ENCODE measurements at places on chromosomes 7 and 10.

DNA sequence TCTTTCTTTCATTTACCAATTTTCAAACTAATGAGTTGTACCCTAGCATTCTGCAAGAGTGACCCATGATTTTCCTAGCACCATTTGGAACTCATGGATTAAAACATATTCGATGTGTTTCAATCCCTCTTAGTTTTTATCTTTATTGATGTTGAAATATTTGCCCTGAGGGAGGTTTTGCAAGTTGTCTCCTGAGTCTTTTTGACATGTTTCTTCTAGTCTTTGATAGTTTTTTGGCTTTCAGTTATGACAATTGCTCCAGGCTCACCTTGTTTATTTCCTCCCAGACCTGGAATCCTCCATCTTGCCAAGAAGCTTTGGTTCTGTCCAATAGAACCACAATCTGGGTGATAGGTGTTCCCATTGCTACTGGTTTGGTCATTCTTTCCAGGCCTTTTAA, 327.8 kb downstream of the WDR11 start:
- DNase-seq: no peak

GRCh38 chr10:99470327-99470726, 39.9 kb upstream of the GOT1 start:
- DNase-seq: no peak

DNA sequence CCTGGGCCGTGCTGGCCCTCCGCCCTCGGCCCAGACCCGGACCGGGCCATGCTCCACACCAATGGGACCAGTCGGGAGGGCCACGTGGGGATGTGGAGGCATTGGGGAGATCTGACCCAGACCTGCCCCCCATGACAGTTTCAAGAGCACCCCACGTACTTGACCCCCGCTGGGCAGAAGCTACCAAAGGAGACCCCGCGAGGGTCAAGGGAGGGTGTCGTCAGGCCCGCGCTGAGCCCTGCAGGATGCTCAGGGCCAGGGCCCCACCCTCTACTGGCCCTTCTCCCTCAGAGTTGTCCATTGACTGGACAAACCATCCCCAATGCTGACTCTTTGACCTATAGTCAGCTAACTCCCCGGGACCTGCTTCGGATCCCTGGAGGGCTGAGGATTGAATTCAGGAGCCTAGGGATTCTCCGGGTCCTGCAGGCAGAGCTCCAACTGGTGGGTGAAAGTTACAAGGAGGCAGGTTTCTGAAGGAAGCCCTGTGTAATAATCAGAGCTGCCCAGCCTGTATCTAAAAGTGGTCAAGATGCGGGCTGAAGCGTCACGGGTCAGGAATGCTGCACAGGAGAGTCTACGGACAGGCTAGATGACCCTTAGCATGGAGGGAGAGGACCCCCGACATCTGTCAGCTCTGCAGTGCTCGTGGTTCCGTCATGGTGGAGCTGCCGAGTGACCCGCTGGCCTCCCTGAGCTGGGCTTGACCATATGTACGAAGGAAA, 498 bp upstream of the CALHM2 start:
- DNase-seq: no peak

- no peak for DNase-seq
These were observed 185.7 kb downstream of the XPNPEP1 start for GRCh38 chr10:109737626-109738025.

DNA sequence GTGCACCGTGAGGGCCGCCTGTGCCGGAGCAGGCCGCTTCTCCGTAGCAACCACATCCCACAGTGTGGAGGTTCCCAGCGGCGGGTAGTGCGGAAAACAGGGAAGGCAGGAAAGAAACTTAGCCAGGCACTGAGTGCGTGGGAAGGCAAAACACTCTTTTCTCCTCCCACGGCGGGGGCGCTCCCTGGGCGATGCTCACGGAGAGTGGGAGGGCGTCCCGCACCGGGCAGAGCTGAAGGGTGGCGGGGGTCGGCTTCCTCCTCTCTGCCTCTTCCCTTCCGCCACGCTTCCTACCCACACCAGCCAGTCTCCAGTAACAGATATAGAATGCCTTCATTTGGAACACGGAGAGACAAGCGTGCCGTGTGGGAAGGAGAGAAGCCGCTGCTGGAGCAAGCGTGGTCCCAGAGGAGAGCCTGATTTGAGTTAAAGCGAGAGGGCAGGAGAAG, 252.5 kb downstream of the PAXIP1 start:
- no peak for DNase-seq

DNA sequence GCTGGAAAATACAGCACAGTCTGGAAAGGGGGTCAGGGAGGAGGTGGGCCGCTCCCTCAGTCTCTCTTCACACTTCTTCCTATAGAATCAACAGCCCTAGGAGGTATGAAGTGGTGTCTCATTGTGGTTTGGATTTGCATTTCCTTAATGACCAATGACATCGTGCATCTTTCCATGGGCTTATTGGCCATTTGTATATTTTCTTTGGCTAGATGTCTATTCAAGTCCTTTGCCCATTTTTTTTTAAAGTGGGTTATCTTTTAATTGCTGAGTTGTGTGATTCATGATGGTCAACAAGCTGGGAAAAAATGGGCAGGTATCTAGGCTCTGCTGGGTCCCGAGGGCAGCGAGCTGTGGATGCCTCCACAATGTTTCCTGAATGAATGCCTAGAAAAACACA, 29.1 kb downstream of the TMEM130 start:
- DNase-seq: no peak

All from brain (organoid and tissue), 16 donors.